ENCODE measurements at places on chromosomes 4 and X.

DNA sequence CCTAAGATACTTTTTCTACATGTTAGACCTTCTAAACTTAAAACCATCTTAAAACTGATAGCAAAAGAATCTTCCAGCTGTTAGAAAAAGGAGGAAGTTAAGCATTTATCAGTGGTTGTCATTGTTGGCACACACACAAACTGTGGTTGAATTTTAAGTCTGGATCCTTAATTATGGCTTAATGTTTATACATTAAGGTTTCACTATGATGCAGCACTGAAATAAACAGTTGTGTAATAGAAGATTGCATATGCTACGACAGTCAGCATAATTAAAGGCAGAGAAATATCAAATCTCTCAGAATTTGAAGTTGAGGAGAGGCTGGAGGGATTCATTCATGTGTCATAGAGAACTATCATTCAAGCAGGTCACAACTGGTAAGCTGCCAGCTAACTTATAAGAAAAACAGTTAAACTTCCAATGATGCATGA, 32.3 kb downstream of the ADGRA3 start:
- DNase-seq = no peak

DNA sequence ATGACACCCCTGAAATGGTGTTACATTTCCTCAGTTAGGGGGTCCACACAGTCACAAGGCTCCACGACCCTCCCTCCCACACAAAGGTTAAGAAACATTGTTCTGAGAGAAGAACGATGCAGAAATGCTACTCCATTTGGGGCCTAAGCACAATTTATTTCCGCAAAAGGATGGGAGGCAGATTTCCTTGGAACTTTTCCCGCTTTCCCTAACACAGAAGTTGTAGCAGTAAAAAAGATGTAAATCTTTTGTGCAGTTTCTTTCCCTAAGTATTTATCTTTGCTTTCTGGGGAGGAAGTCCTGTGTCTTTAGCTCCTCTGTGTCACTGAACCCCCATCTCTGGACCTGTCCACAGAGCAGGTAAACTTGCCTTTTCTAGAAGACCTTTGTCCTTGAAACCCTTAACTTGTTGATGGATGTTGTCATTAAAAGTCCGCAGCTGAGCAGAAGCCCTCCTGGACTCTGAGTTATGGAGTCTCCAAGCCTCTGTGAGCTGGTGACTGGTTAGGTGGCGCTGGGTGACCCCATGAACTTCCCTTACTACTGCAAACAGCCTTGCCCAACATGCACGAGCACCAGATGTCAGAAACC, 67.2 kb upstream of the SHISA3 start:
- DNase-seq = no peak

- DNase-seq = no peak
Observed at GRCh38 chrX:1442016-1442665, 10.6 kb downstream of the ASMTL start.

DNA sequence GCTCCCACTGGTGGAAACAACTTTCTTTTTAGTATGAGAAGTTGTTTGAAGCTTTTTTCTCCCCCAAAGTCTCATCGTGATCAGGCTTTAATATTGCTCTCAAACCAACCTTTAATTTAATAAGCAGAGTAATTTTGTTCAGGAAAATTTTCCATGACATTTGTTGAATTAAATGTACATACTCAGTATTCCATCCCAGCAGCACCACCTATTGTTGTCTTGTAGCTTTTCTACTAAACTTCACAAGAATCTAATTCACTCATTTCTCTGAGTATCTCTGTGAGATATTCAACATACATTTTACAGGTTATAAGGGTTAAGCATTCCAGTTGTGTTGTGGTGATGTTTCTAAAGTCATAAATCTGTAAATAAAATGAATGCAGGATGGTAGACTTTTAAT, 218.3 kb upstream of the HAND2 start:
- DNase-seq = no peak

- DNase-seq = no peak
Observed at GRCh38 chr4:27787195-27787594, 926.6 kb downstream of the STIM2 start.

DNA sequence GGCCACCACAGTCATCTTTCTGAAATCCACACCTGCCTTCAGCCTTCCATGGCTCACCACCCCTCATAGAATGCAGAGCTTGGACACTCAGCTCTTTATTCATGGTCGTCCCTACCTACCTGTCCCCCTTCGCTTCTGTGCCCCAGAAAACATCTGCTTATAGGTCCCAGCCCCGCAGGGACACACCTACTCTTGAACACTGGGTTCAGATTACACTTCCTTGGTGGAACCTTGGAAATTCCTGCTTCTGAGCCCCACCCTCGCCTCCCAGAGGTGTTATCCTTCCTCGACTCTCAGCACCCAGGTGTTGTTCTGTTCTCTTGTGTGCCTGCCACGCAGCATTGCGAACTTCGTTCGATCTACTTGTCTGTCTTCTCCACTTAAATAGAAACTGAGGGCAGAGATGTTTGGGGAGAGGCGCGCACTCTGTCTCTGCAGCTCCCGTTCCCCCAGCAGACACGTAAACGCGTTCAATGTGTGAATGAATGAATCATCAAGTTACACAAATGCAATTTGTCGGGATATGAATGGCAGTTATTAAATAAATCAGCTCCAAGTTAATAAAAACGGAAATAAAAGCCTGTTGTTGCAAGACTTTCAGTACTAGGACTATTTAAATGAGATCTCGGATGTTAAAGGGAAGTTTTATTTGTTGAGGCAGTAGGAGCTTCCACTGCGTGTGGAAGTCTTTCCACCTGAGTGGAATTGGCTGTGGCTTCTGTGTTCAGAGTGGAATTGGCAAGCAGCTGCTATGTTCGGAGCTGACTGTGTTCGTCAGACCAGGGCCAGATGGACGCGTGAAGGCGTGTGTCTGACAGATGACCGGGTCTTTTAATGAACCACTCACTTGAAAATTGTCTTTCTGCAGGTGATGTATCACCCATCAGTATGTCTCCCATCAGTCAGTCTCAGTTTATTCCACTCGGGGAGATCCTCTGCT, 95.6 kb downstream of the STOX2 start:
- no peak for DNase-seq

- DNase-seq = no peak
Observed at GRCh38 chr4:174273930-174274329, 9.5 kb downstream of the FBXO8 start.

GRCh38 chrX:17098516-17099247, 152.2 kb downstream of the REPS2 start:
- DNase-seq = no peak

DNA sequence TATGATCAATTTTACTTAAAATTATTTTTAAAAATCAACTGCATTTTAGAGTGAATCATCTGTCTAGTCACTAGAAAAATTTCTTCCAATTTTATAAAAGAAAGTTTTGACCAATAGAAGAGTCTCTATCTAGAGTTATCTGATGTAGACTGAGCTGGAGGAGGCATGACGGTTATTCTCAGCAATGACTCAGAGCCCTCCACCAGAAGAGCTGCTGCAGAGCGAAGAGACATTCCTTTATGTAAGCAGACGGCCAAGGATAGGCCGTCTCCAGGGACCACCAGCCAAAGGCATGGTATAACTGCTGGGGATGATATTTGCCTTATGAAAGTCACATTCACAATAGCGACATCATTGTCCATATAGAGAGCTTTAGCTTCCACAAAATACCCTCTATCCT, 23.0 kb downstream of the LDB2 start:
- DNase-seq = no peak

DNA sequence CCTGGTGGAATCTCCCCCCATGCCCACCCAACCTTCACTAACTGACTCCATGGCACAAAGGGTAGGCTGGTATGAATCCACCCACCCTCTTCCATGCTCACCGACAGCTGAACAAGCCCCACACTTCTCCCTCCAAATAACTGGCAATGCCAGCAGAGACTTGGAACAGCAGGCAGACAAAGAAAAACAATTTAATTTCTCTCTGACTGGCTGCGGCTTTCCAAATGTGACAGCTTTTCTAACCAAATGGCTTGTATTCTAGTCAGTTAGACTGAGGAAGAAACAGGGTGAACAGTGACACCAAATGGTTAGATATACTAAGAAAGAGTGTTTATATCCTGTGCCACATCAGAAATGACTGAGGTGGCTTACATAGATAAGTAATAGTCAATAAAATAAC, 199.3 kb upstream of the ADAMTS3 start:
- DNase-seq = no peak

DNA sequence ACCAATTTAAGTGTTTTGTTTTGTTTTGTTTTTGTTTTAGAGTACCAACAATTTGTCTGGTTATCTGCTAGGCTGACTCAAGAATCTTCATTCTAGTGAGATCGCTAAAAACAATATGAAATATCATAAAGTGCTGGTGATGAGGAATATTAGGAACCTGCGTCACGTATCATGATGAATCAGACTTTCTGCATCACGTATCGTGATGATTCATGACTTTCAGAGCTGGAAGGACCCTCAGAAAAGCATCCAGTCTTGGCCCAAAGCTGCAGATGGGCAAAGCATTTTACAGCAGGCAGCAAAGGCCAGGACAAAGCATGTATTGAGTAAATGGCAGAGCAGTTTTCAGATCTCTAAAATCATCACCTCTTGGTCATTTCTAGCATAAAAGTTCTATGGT, 278.0 kb upstream of the BOD1L1 start:
- no peak for DNase-seq

GRCh38 chr4:163495900-163496299, 1.4 kb downstream of the TMA16 start:
- DNase-seq = no peak

GRCh38 chrX:8845060-8845459, 43.9 kb upstream of the FAM9A start:
- DNase-seq = no peak

DNA sequence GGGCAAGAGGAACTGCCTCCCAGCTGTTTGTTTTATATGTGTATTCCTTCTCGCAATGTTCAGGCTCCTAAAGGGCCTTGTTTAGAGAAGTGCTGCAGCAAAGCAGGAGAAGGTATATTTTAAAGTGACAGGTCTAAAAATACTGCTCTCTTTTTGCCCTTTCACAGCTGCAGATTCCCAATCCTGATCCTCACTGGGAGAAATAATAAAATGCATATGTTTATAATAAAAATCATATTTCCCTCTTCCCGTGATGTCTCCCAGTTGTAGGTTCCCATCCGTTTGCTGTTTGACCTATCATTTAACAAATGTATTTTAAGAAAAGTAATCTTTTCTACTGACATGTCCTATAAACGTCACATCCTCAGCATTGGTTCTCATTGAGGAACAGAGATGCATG, 62.7 kb upstream of the GPC4 start:
- DNase-seq = no peak

- DNase-seq = no peak
Observed at GRCh38 chr4:185730387-185730786, 81.6 kb downstream of the SORBS2 start.

DNA sequence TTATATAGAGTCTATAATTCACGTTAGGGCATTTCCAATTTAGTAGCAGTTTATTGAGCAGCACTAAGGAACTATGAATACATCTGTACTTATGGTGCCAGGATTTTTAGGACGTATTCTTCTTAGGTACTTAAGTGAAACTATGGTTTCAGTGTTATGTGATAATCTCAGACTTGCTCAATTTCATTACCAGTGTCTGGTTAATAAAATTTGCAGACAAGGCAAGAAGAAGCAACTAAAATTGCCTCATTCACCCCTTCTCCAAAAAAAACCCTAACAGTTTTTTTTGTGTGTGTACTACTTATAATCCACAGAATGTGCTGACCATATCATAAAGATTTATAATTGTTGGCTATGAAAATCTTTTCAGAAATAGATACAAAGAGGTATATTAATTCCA, 6.0 kb upstream of the CXCL10 start:
- no peak for DNase-seq

GRCh38 chrX:79065696-79066095, 78.8 kb upstream of the GPR174 start:
- DNase-seq = no peak

DNA sequence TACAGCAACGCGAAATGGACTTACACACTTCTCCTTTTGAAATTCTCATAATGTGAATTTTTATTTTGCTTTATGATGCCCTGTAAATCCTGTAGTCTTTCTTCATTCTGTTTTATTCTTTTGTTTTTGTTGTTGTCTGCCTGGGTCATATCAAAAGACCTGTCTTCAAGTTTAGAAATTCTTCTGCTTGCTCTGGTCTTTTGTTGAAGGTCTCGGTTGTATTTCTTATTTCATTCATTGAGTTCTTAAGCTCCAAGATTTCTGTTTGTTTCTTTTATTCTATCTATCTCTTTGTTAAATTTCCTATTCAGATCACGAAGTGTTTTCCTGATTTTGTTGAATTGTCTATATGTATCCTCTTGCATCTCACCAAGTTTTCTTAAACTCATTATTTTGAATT, 78.1 kb downstream of the GPAT3 start:
- no peak for DNase-seq

- no peak for DNase-seq
Observed at GRCh38 chr4:16801356-16801755, 97.1 kb downstream of the LDB2 start.

DNA sequence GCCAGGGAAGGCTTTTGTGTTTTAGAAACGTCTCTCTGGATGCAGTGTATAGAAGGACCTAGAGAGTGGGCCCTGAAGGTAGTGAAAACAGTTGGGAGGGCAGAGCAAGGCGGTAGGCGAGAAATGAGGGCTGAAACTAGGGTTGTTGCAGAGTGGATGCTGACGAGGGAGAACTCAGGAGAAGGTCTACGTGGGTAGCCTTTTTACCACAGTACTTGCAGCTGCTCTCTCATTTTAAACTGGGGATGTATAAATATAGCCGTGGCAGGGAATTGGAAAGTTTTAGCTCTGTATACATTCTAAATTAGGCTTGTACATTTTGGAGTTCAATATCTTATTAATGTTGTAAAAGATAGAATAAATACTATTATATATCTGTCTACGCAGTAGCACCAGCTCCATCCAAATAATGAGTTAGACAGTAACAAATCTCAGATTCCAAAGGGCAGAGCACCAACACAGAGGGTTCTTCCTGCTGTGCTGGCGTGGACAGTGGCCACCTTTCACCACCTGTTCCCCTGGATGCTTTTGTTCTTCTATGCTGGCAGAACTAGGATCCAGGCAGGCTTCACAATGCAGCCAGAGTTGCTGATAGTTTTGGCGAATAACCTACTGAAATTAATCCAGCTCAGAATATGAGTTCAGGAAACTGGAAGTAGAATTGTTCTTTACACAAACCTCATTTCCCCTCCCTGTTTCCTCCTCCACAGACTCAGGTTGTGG, 31.7 kb downstream of the CCNG2 start:
- DNase-seq = no peak

GRCh38 chr4:150827226-150827625, 187.9 kb downstream of the LRBA start:
- DNase-seq = no peak

GRCh38 chrX:143466130-143466529, 51.1 kb downstream of the SPANXN3 start:
- DNase-seq = no peak

- no peak for DNase-seq
Observed at GRCh38 chr4:38387348-38387747, 276.7 kb upstream of the KLF3 start.

DNA sequence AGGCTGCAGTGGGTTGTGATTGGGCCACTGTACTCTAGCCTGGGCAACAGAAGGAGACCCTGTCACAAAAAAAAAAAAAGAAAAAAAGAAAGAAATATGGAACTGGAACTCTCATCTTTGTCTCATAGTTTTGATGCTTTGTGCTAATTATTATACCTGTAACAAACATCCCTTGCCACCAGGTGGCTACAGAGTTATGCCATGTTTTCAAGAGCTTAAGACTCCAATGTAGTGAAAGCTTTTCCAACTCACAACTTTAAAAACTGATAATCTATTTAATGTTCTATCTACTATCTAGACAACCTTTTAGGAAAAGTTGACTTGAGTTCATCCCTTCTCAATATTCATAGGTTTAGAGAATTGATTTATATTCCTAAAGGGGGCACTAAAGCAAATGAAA, 42.4 kb downstream of the HTR2C start:
- DNase-seq = no peak

GRCh38 chr4:187603093-187604025, 392.2 kb upstream of the ZFP42 start:
- no peak for DNase-seq

Measured in renal cortex interstitium (tissue), 15 donors.